ENCODE measurements at places on chromosomes 4 and X.

DNA sequence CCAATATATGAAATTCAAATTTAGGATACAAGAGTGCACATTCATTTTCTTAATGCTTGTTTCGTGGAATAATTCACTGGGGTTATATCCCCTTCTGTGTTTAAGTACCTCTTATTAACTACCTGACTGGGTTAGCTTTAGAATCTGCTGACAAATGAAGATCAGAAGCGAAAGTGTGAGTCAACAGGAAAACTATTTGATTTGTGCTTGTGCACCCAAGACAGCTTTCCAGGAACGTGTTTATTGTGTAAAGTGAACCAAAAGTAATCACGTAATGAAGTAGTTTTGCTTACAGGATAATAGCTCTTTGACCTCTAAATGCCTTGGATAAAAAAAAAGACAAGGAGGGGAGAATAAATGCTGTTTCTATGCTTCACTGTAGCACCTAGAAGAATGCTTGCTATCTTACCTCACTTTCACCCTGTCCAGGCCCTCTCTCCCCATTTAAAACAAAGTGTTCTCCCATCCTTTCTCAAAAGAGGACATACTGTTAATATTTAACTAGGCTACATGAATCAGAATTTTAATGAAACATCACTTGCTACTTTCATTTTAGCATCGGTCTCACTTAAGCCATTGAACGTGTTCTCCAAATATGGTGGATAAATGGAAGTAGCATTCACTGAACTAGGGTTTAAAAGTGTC, 141.9 kb downstream of the THOC2 start:
- DNase-seq: no peak

DNA sequence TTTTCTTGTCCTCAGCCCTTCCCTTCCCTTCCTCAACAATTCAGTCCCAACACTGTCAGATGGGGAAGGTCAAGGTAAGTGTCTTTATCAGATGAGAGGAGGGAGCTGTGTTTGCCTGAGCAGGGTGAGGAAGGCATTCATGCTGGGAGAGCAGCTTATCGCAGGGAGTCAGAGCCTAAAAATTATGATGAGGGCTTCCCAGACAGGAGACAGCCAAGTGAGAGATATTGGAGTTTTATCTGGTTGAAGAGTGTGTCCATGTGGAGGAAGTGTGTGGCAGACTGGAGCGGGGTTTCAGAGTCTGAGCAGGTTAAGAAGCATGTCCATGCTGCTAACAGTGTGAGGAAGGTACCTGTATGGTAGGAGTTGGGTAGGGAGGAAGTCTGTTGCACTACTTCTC, 18.4 kb downstream of the BEX4 start:
- no peak for DNase-seq

- DNase-seq: no peak
These were observed 16.6 kb upstream of the NPNT start for GRCh38 chr4:105878668-105879067.

DNA sequence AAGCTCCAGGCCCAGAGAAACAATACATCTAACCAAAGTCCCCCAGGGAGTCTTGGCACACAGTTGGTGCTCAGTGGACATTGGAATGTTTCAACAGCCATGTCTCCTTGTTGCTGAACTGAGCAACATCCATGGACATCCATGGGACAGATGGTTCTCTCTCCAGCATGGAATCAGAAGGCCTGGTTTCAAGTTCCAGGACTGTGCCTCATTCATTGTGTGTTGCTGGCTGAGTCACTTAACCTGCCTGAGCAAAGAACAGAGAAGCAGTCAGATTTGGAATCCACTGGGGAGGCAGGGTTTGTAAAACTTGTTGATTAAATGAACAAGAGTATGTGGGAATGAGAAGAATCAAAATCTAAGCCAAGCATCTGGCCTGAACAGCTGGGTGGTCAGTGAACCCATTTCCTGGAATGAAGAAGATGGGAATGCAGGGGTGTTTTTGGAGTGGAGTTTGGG, 147.9 kb downstream of the CHIC2 start:
- DNase-seq: no peak

DNA sequence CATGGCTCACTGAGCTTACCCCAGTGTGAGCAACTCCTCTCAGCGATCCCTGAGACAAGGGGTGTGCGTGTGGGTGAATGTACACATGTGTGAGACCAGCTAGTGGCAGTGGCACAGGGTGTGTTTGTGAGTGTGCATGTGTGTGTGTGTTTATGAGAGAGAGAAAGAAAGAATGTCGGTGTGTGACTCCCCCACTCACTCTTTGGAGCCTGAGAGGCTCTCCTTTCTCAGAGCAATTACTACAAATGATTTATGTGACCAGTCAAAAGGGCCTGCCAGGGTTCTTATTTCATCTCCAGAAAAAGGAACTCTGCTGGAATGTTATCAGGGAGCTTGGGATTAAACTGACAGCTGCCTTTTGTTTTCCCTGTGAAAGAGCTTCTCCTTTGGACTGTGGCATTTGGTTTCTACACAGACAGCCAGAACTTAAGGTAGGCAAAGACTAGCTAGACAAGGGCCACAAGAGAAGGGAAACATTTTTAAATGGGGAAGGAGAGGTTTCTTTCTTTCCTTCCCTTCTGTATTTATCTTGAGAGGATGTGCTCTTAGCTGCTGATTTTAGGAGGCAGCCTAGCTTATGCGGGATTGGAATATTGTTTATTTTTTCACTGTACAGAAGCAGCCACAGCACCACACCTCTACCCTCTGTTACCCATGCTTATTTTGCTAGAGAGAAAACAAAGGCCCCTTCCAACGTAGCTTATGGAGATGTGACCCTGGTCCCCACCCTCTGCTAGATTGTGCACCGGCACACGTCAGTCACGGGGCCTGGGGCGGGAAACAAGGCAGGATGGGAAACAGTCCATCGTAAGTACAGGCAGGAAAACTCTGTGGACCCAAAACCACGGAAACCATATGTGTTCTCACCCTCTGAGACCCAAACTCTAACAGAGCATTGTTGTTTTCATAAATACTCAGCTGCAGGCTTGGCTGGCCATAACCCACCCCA, 143.5 kb downstream of the MGST2 start:
- no peak for DNase-seq

- no peak for DNase-seq
These were observed 87.7 kb downstream of the FAM53A start for GRCh38 chr4:1596393-1596792.

- no peak for DNase-seq
These were observed 190.6 kb upstream of the LNX1 start for GRCh38 chr4:53781629-53782457.

DNA sequence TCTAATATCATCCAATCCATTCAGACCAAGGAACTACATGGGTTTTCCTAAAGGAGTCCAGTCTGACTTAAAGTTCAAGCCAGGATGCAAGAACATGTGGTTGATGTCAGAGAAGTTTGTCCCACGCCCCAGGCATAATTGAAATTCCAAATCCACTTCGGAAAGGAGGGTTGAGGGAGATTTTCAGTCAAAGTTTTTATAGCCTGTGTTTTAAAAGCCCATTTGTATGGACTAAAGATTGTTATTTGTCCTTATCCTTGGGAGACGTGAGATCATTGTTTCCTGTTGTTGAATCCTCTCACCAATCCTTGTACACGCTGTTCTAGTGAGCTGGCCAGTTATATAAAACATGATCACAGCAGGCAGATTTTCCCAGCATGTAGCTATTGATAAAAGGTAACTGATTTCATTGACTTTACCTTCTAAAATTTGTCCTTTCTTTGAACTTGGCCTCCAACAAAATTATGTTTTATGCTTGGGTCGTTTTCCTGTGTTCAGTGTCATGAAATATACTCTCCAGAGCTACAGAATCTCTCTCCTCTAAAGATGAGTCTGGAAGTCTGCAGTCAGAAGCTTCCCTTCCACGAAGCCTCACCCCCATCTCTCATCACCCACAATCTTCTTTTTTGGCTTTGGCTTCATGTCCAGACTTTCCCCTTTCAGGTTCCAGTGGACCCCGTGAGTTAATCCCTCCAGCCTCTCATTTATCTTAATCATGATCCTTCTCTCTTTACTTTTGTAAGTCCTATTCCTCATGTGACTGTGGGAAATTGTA, 92.9 kb downstream of the ATP10D start:
- no peak for DNase-seq

- DNase-seq: no peak
These were observed 400.4 kb upstream of the DIPK2B start for GRCh38 chrX:45601052-45601451.

DNA sequence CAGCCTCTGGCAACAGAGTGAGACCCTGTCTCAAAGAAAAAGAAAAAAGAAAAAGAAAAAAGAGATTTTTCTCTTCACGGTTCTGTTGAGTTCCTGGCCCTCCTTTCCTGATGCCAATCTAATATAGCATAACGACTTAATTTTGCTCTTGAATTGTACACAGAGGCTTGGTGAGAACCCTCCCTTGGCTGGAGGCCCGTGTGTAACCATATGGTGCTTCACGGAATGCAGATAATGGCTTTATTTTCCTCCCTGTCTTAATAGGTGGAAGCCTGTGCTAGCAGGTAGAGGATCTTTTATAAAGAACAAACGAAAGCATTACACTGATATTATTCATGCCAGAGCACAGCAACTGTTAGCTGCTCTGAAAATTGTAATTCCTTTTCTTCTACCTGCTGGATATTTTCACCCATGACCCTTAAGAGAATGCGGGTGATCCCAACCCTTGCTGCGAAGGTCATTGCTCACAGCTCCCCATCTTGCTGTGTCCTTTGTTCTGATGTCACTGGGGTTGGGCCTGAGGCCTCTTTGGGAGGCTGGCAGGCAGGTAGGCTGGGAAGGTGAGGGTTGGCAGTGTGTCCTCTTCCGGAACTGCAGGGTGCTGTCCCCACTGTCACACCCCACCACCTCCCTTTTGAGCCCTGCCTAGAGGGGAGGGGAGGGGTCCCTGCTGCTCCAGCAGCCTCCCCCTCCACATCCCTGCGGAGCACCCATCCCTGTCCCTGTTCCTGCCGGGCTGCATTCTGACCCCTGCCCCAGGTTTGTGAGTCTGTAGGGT, 83.8 kb upstream of the STOX2 start:
- DNase-seq: no peak

DNA sequence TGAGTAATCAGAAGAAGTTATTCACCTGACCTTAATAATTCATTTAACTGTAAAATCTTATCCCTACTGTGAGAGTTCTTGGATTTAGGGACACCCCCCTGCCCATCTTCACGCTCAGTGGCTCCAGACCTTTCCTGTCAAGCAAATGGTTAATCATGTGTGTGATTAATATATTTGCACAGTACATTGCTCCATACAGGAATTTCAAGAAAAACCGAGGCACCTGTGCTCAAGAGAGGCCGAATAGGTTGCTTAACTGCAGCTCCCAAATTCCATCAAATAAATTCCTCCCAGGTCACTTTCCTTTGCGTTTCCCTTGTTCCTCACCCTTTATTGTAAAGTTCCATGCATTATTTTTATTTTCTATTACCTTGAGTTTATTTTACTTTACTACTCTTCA, 119.5 kb downstream of the STOX2 start:
- no peak for DNase-seq

GRCh38 chrX:16138108-16138427, 14.7 kb downstream of the GRPR start:
- peak; percentile 2 for DNase-seq

GRCh38 chr4:141180991-141181761, 39.5 kb upstream of the ZNF330 start:
- no peak for DNase-seq

DNA sequence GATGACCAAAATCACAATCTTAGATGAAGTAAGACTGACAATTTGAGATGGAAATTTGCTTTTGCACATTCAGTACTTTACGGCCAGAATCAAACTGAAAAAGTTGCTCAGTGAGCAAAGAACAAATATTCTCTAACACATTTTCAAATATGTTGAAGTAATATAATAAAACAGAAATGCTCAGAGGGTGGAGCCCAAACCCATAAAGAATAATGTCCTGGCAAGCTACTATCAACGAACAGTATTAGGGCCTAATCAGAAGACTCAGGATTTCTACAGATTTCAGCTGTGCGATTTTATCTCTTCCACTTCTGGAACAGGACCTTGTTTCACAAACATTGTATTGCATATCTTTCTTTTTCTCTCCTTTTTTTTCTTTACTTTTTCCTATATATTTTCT, 505.0 kb downstream of the TECRL start:
- no peak for DNase-seq

DNA sequence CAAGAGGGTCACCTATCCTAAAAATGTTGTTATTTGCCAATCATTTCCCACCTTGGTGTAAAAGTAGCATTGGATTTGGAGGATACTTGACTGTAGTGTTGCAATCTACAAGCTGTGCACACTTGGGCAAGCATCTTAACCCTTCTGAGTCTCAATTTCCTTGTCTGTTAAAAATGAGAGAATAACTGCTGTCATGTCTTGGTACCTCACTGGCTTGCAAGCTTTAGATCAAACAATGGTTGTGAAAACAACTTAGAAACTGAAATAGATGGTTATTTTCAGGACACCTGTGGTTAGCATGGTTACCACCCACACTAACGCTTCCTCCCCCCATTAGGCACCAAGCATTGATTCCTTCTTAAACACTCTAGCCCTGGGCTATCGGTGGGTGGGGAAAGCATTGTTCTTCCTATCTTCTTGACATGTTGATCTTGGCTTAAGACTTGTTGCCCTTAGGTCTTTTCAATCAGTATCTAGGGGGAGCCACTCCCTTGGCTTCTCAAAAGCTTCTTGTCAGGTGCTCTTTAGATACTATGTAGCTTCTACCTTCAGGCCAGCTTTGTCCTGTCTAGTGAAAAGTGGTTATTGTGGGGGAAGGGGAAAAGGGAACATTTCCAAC, 10.6 kb upstream of the AMOT start:
- DNase-seq: no peak

DNA sequence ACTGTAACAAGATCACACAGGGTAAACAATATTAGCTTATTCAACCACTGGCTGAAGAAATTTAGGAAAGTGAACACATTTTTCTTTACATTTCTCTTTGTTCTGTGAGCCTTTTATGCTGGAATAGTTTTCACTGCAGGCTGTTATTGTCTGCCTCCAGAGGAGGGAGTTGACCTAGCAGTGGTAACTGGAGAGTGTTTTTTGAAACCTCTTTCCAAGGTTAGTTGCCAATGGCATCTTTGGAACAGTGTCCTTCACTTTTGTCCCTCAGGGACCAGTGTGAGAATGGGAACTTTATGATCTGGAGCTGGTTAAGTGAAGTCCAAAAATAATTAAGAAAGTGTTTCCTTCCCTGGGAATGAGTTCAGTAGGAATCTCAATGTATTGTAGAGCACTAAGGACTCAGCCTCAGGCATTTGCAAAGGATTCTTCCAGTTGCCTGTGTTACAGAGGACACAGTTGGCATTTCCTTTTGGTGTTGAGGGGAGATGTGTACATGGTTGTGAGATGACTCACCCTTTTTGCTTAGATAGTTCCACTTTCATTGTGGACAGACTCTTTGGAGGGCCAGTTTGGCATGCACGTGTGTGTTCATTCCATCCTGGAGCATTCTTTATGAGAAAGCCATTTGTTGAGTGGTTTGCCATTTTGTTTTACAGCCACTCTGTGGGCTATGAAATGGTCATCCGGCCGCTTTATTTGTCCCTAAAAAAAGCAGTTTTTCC, 61.3 kb downstream of the AR start:
- DNase-seq: no peak

DNA sequence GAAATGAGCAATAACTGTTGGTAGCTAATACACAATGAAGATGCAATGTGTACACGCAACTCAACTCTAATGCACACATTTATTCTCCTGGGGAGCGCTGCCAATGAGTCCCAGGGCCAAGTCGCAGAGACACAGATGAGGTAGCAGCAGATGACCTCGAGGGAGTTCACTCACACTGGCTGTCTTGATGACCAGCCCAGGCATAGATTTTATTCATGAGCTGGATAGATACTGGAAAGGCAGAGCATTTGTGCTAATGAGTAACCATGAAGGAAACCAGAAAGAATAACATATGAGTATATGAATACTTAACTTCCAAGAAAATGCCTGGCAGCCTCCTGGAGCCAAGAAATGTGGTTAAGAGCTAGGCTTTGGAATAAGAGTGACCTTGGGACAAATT, 42.3 kb downstream of the RASL11B start:
- no peak for DNase-seq
